NCI-H1092 (cell line): ENCODE measurements at places on chromosomes 4 and X.

DNA sequence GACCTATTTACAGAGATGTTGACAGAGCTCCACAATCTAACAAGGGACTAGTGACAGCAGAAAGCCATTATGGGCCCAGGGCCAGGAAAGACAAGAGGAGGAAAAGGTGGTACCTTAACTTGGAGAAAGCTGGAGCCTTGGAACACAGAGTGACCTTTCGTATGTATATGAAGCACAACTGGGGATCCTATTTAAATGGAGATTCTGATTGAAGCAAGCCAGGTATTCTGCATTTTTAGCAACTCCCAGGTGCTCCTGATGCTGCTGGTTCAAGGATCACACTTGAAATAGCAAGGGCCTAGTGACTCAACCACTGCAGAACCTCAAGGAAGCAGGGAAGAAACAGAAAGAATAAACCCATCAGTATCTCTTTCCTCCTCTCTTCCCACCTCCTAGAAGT is 99.4 kb downstream of the TMEM47 start:
- no peak for DNase-seq

GRCh38 chrX:40736170-40736505 is 796 bp upstream of the MED14 start:
- no peak for DNase-seq

GRCh38 chr4:11021333-11021732 is 336.8 kb upstream of the CLNK start:
- DNase-seq: no peak

DNA sequence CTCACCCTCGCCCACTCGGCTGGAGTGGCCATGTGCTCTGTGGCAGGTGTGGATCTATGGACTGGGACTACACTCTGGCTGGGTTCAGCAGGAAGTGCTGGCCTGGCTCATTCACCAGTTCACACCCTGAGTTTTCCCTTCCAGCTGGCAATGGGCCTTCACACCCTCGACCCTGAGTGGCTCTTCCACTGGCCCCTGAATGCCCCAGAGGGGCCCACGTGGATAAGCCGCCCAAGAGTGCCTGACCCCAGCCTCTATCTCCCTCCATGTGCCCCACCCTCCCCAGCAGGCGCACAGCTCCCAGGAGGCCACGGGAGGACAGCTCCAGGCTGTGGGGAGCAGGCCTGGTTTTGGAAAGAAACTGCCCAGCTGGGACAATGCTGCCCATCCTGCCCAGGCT is 234.1 kb downstream of the AFAP1 start:
- DNase-seq: no peak

DNA sequence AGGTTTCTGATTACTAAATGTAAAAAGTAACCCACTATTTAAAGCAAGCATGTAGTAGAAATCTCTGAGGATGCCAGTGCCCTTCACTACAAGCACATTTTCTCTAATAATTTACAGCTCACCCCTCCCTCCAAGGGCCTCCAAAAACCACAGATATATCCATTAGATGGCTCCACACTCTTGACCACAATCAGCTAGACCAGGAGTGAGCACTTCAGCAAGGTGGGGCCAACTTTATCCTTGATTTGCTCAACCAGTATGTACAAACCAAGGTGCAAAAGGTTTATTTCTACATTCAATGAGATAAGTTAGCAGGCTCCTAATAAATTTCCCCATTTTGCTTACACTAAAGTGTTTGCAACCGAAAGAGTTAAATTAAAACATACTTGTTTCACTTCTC is 35.8 kb downstream of the RFC1 start:
- DNase-seq: no peak

DNA sequence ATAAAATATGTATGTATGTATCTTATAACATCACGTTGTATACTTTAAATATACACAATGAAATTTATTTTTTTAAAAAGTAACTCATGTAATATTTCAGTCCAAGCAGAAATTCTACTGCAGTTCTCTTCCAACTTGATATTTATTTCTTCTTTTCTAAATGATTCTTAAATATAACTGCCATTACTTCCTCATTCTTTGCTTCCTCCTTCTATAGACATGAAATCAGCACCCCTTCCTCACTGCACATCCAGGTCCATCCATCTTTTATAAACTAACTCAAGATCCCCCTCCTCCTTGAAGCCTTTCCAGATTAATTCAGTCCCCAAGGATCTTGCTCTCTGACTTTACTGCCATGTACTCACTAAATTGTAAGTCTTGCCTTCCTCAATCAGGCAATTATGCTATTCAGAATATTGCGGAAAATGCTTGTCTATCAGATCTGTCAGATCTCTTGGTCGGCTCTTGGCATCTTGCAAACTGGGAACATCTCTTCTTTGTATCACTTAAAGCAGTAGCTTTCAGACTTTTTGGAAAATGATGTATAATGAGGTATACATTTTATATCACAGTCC is 3.7 kb downstream of the GPRIN3 start:
- DNase-seq: no peak

DNA sequence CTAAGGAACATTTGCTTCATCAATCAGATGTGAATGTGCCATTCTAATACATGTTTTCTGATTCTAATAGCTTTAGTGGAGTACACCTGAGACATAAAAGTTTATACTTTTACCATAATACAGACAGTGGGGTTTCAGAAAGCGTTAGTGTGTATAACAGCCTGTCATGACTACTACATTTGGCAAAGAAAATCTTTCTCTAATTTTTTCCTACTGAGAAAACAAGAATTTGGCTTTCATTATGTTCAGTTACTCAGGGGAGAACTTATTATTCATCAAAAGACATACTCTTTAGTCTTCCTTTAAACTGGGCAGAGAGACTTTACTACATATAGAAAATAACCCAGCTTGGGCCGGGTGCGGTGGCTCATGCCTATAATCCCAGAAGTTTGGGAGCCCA is 104.9 kb downstream of the PCDH18 start:
- no peak for DNase-seq

GRCh38 chrX:137747244-137748043 is 181.5 kb downstream of the ZIC3 start:
- no peak for DNase-seq

GRCh38 chr4:150962245-150962644 is 52.8 kb downstream of the LRBA start:
- DNase-seq: no peak

GRCh38 chr4:153154007-153154975 is 50.0 kb upstream of the TRIM2 start:
- peak; percentile 52 for DNase-seq

- DNase-seq: no peak
Measured at GRCh38 chr4:79237851-79238250, 88.0 kb downstream of the NAA11 start.

DNA sequence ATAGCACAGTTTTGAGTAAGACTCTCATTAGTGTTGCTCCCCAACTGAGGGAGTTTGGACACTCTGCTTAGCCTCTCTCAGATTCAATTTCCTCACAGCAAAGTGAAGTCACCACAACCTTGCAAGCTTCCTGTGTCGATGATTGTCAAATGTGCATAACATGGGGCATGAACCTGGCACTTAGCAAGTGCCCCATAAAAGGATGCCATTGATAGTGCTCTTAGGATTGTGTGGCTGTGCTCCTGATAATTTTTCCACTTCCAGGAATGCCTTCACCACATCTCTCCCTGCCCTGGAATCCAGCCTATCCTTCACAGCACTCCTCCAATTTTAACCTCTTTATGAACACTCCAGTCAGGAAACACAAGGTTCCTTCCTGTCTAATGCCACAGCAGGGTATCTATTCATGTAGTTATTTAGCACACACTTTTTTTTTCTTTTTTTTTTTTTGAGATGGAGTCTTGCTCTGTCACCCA is 309.4 kb downstream of the PPP3CA start:
- DNase-seq: no peak

GRCh38 chr4:135269125-135269890 is 1067.7 kb upstream of the PABPC4L start:
- no peak for DNase-seq

DNA sequence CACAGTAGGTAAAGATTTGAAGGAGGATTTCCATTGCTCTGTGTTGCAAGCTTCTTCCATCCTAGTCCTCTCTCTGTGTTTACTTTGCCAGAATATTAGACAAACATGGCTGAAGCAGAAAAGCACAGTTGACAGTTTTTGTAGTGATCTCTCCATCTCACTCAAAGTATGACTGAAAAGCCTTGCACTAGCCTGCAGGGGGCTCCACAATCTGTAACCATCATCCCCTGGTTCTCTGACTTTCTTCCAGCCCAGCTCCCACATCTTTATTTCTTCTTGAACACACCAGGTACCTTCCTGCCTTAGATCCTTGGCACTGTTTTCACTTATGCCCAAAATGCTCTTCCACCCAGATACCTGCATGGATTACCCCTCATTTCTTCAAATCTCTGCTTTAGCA is 34.1 kb upstream of the HHIP start:
- no peak for DNase-seq

GRCh38 chrX:54482839-54483593 is 13.0 kb downstream of the FGD1 start:
- DNase-seq: no peak

- DNase-seq: peak; percentile 26
Measured at GRCh38 chr4:128287141-128287870, at the start of gene PGRMC2. Gene PGRMC2, minus strand, starts transcription at chr4:128287813. Its CDS starts 23 bp downstream, at chr4:128287790.

DNA sequence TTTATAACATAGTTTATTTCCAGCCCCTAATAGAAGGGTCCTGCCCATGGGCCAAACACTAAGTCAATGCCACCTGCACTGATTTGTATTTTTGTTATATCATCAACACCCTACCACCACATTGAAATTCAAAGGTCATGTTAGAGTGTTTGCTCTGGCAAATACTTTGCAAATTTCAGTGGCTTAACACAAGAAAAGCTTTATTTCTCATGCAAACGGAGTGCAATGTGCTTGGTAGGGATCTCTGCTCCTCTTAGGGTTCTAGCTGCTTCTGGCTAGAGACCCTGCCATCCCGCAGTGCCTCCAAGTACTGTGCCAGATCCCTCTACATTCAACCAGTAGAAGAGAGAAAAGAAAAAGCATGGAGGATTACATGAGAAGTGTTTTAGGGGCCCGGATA is 230.8 kb upstream of the TET2 start:
- no peak for DNase-seq

GRCh38 chrX:127459790-127460189 is 592.4 kb downstream of the ACTRT1 start:
- DNase-seq: no peak

DNA sequence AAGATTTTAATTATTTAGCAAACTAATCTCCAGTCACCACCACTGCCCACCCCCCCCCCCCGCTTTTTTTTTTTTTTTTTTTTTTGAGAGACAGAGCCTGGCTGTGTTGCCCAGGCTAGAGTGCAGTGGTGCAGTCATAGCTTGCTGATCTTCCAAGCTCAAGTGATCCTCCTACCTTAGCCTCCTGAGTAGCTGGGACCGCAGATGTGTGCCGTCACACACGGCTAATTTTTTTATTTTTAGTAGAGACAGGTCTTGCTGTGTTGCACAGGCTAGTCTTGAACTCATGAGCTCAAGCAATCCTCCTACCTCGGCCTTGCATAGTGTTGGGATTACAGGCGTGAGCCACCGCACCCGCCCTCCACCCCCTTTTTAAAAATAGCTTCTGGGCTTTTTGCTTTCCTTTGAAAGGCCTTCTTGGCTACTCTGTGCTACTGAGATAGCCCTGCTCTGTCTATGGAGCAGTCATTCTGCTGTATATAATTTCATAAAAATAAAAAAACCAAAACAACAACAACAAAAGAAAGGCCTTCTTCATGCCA is 18.7 kb downstream of the TXLNG start:
- DNase-seq: no peak

GRCh38 chr4:110414561-110414920 is 61.4 kb upstream of the ENPEP start:
- no peak for DNase-seq

GRCh38 chr4:73952352-73952751 is 29.5 kb downstream of the PF4 start:
- no peak for DNase-seq

DNA sequence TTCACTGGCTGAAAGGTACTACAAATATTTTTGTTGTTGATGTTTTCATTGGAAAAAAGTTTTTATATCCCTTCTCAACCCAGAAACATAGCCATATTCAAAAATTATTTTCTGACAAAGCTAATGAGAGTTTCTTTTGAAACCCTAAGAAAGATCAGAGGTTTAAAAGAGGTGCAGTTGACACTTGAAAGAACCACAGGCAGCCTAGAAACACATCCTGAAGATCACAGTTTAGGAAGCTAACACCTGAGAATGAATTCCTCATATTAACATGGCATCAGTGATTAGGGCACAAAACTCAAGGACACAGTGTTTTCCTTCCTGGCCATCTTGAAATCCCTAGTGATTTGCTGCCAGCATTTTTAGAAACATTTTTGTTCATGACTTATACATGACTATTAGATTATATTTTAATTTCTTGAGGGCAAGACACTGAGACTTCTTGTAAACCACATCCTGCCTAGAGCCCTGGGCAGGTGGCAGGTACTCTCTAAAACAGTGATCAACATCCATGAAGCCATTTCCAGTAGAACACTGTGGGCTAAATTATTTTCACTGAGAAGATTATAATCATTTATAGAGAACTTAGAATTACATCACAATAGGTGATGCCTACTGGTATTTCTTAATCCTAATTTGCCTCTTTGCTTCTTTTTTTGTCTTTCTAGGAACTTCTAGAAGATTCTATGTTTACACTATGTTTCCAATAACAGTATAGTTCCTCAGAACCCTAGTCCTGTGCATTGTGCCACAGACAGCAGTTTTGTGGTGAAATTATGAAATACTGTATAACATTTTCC is 80.0 kb downstream of the ARSJ start:
- no peak for DNase-seq

GRCh38 chrX:65045001-65045400 is 68.8 kb upstream of the ZC4H2 start:
- no peak for DNase-seq

- DNase-seq: no peak
Measured at GRCh38 chr4:174628191-174628590, 105.9 kb upstream of the HPGD start.

GRCh38 chr4:156962058-156962358 is 9.6 kb downstream of the PDGFC start:
- DNase-seq: no peak

- no peak for DNase-seq
Measured at GRCh38 chrX:25295466-25295865, 279.7 kb upstream of the ARX start.

DNA sequence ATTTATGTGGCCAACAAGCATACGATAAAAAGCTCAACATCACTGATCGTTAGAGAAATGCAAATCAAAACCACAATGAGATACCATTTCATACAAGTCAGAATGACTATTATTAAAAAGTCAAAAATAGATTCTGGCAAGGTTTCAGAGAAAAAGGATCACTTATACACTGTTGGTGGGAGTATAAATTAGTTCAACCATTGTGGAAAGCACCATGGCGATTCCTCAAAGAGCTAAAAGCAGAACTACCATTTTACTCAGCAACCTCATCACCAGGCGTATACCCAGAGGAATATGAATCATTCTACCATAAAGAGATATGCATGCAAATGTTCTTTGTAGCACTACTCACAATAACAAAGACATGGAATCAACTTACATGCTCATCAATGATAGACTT is 478.7 kb upstream of the GALNTL6 start:
- DNase-seq: no peak

- DNase-seq: no peak
Measured at GRCh38 chr4:148076964-148077363, 345.1 kb downstream of the ARHGAP10 start.

- no peak for DNase-seq
Measured at GRCh38 chrX:109856974-109857373, 123.9 kb upstream of the ACSL4 start.

GRCh38 chr4:155442267-155443105 is 65.7 kb upstream of the MAP9 start:
- peak; percentile 2 for DNase-seq
